Progenitor cell of endocrine pancreas (in vitro differentiated cells): ENCODE measurements at places on chromosomes 4 and X. TPM values are rescaled to one million over a fixed set of nuclear protein-coding genes. Genes with fewer than 3 reads are reported as not detected.

- no peaks in the 10 kb centered on the region for H3K4me1 ChIP-seq
- H3K4me3 ChIP-seq = no peak overlapping the region
- no peaks in the 10 kb centered on the region for H3K27me3 ChIP-seq
- H3K27ac ChIP-seq = no peak overlapping the region
- H3K36me3 ChIP-seq = no peaks in the 10 kb centered on the region
- no peak for DNase-seq
Observed at GRCh38 chr4:18676526-18676915, 655.0 kb upstream of the LCORL start.

GRCh38 chr4:89486042-89486441 lies 178.4 kb upstream of the GPRIN3 start:
- no peak overlapping the region for H3K4me3 ChIP-seq
- H3K27me3 ChIP-seq = no peaks in the 10 kb centered on the region
- peaks cover 7% of the 10 kb centered on the region for H3K4me1 ChIP-seq
- H3K36me3 ChIP-seq = no peaks in the 10 kb centered on the region

DNA sequence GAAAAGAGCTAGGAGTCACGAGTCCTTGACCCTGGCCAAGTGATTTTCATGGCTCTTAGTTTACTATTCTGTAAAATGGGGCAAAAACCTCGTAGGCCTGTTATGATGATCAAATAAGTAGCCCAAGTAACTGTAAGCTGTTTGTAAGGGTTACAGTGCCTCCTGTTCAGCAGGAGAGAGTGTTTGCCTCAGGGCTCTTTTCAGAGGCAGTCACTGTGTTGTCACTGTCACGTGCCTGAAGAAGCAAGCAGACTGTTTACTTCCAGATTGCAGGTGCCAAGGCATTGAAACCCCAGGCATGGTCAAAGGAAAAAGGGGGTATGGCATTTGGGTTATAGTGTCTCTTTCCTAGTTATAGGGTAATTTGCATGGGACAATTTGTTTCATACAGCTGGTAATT lies 4.5 kb downstream of the RAB39B start:
- H3K4me1 ChIP-seq = peaks cover 7% of the 10 kb centered on the region
- peaks cover 2% of the 10 kb centered on the region for H3K36me3 ChIP-seq
- no peak overlapping the region for H3K4me3 ChIP-seq
- H3K27ac ChIP-seq = no peak overlapping the region

GRCh38 chr4:123606336-123606735 lies 209.7 kb downstream of the SPRY1 start:
- no peak overlapping the region for H3K4me3 ChIP-seq
- DNase-seq = no peak
- peaks cover 2% of the 10 kb centered on the region for H3K4me1 ChIP-seq
- no peaks in the 10 kb centered on the region for H3K36me3 ChIP-seq

Gene RHOH
- 4.5 and 5.5 TPM in 2 replicates for total RNA-seq

DNA sequence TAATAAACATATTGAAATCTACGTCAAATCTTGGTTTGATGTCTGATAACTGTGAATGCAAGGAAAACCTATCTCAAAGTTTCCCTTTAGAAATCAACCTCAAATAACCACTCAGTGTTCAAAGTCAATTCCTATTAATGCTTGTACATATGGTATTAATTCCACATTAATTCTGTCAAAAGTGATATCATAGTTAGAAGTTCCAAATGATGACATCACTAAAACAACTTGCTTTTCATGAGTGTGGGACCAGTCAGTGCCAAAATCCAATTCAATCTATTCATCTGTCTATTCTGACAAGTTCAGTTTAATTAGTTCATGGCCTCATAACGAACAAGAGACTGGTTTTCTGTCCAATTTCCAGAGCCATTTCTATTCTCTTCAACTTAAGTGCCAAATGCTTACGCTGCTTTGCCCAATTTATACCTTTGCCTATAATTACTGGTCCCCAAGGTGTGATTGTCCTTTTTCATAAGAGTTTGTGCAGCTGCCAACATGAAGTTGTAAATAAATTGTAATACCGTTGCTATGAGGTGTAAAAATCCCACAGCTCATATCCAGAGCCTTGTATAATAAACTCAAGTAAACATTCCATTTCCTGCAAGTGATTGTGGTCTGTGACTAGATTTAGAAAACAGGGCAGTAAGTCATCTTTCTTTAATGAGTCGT lies 476.2 kb downstream of the RAB28 start:
- no peaks in the 10 kb centered on the region for H3K36me3 ChIP-seq
- no peaks in the 10 kb centered on the region for H3K4me1 ChIP-seq
- H3K27me3 ChIP-seq = no peaks in the 10 kb centered on the region
- no peak for DNase-seq
- H3K4me3 ChIP-seq = no peak overlapping the region
- no peak overlapping the region for H3K27ac ChIP-seq

DNA sequence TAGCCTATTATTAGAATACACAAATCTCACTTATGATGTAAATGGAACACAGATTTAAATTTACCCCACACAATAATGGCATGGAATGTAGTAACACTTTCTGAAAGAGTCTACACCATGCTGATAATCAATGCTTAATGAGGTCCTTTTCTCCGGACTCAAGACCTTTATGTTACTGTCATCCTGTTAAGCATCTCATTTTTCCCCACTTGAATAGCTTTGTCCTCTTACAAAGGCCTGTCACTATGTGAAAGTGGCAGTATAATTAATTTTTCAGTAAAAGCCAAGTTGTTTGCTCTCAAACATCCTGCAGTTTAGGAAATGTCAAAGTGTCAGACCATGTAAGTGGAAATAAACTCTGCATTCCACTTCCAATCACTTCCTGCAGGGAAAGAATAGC lies 96.4 kb downstream of the GPC3 start:
- no peak overlapping the region for H3K4me3 ChIP-seq
- H3K4me1 ChIP-seq = peaks cover 37% of the 10 kb centered on the region
- no peaks in the 10 kb centered on the region for H3K27me3 ChIP-seq
- peaks cover 5% of the 10 kb centered on the region for H3K36me3 ChIP-seq
- H3K27ac ChIP-seq = peak overlapping the region; percentile 23

GRCh38 chr4:47221721-47222120 lies 190.4 kb downstream of the GABRB1 start:
- no peaks in the 10 kb centered on the region for H3K4me1 ChIP-seq
- no peak for DNase-seq
- H3K4me3 ChIP-seq = no peak overlapping the region
- H3K27me3 ChIP-seq = peaks cover 15% of the 10 kb centered on the region

Gene NHSL2
- total RNA-seq = 3.4 and 4.8 TPM in 2 replicates

- no peaks in the 10 kb centered on the region for H3K4me1 ChIP-seq
- no peak for DNase-seq
- no peak overlapping the region for H3K27ac ChIP-seq
- H3K4me3 ChIP-seq = no peak overlapping the region
- H3K36me3 ChIP-seq = no peaks in the 10 kb centered on the region
Observed at GRCh38 chrX:39961441-39961840, 136.3 kb downstream of the BCOR start.

GRCh38 chr4:76729460-76729859 lies 168.5 kb downstream of the SOWAHB start:
- no peak overlapping the region for H3K27ac ChIP-seq
- peaks cover 22% of the 10 kb centered on the region for H3K36me3 ChIP-seq
- DNase-seq = no peak
- peaks cover 20% of the 10 kb centered on the region for H3K4me1 ChIP-seq
- no peaks in the 10 kb centered on the region for H3K27me3 ChIP-seq
- no peak overlapping the region for H3K4me3 ChIP-seq

DNA sequence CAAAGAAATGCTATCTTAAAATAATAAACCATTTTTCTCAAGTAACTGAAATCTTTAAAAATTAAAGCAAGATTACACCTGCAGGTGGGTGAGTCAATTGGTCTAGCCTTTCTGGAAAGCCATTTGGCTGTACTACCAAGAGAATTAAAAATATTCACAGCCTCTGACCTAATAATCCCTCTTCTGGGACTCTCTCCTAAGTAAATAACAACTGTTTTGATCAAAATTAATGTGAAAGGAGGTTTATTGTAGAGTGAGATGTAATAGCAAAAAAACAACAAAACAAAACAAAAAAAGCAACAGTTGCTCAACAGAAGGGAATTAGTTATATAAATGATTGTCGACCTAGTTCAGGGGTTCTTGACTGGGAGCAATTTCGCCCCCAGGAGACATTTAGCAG lies 89.0 kb downstream of the GEMIN8 start:
- H3K4me1 ChIP-seq = peaks cover 1% of the 10 kb centered on the region
- H3K4me3 ChIP-seq = no peak overlapping the region
- DNase-seq = no peak
- no peaks in the 10 kb centered on the region for H3K27me3 ChIP-seq
- peaks cover 2% of the 10 kb centered on the region for H3K36me3 ChIP-seq

DNA sequence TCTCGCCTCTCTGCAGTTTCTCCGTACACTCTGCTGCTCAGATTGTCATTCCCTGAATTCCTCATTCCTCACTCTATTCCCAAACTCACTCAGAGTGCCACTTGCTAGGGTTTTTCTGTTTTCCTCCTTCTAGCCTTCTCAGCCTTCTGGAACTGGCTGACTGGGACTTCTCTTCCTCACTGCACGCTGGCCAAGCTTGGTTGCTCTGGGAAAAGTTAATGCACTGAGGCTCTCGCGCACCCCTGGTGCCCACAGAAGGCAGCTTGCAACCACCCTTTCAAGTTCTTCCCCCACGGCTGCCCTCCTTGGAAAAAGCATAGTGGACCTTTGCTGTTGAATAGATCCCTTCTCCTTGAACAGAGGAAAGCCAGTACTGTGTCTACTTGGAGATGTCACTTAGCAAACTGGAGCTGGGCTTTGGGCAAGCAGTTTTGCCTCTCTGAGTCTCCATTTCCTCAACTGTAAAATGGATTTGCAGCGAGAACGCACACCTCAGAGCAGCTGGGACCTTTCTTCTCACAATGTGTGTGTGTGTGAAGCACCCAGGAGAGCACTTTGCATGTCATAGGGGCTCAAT lies 6.0 kb upstream of the CCKAR start:
- DNase-seq = no peak
- H3K27me3 ChIP-seq = peaks cover 41% of the 10 kb centered on the region
- no peak overlapping the region for H3K27ac ChIP-seq
- peaks cover 5% of the 10 kb centered on the region for H3K4me1 ChIP-seq
- H3K36me3 ChIP-seq = no peaks in the 10 kb centered on the region

- no peak overlapping the region for H3K4me3 ChIP-seq
- DNase-seq = no peak
- H3K27me3 ChIP-seq = no peaks in the 10 kb centered on the region
- peaks cover 3% of the 10 kb centered on the region for H3K36me3 ChIP-seq
Observed at GRCh38 chrX:150487369-150488094, 80.9 kb upstream of the MTM1 start.

GRCh38 chrX:29297171-29297800 lies 710.0 kb downstream of the IL1RAPL1 start:
- no peak overlapping the region for H3K4me3 ChIP-seq
- no peaks in the 10 kb centered on the region for H3K27me3 ChIP-seq
- H3K4me1 ChIP-seq = peaks cover 19% of the 10 kb centered on the region
- peaks cover 2% of the 10 kb centered on the region for H3K36me3 ChIP-seq
- H3K27ac ChIP-seq = no peak overlapping the region
- DNase-seq = no peak

DNA sequence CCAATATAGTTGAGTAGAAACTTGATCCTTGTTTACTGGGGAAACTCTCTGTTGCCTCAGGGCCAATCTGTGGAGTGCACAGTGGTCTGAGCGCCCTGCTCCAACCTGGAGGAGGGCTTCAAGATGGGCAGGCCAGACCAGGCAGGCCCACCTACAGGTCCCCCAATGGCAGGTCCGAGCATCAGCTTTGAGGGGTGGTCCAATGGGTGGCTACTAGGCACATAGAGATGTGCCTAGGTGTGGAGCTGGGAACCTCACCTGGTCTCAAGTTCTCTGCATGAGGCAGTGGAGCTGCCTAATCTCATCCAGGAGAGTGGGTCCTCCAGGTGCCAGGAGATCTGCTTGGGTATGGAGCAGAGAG lies 252.9 kb downstream of the ARHGAP10 start:
- no peak for DNase-seq
- no peak overlapping the region for H3K27ac ChIP-seq
- no peaks in the 10 kb centered on the region for H3K27me3 ChIP-seq
- no peak overlapping the region for H3K4me3 ChIP-seq

- H3K27me3 ChIP-seq = no peaks in the 10 kb centered on the region
- peaks cover 15% of the 10 kb centered on the region for H3K4me1 ChIP-seq
- no peak for DNase-seq
Observed at GRCh38 chrX:75151827-75152592, 4.1 kb downstream of the ABCB7 start.

DNA sequence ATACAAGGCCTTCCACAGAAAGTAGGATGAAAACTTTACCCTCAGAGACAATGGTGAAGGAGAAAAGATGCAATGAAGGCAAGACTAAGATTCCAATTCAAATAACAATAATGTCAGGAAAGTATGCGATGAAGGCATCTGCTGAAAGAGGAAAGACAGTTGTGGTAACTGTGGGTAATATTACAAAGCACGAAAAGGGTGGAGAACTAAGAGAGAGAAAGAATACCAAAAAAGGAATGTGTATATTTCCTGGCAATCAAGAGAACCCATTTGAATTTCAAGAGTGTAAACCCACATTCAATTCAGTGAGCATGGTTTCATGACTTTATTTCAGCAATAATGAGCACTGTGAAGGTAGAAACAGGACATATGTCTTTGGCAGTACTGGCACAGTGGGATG lies 225.5 kb downstream of the PALLD start:
- peaks cover 6% of the 10 kb centered on the region for H3K36me3 ChIP-seq
- no peak for DNase-seq
- H3K27me3 ChIP-seq = peaks cover 20% of the 10 kb centered on the region
- H3K4me3 ChIP-seq = no peak overlapping the region
- H3K27ac ChIP-seq = no peak overlapping the region
- H3K4me1 ChIP-seq = no peaks in the 10 kb centered on the region

DNA sequence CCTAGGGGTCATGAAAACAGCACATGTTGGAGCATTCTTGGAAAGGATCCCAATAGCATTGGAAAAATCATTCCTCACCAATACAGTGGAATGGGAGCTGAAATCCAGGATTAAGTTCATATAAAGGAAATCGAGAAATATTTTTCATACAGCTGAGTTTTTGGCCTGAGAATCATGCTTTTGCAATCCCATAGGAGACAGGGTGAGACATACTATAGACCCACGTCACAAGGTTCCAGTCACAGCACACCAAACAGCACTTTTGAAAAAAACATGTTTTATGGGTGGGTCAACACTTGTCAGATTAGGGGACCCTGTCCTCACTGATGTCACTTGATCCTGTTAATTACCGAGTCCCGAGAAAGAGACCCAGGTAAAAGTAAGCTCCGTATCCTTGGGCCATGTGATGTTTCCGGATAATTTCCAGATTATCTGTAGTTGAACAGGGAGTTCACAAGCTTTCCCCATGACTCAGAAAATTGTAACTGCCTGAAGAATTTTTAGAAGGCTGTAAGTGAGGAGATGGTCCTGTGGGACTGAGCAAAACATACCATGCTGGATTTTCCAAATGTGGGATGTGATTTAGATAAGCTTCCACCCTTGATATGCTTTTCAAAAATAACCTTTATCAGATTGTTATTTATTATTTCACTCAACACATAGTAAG lies 80.9 kb upstream of the TLR3 start:
- DNase-seq = no peak
- H3K27ac ChIP-seq = no peak overlapping the region
- H3K4me1 ChIP-seq = no peaks in the 10 kb centered on the region
- H3K27me3 ChIP-seq = peaks cover 4% of the 10 kb centered on the region
- no peak overlapping the region for H3K4me3 ChIP-seq
- H3K36me3 ChIP-seq = no peaks in the 10 kb centered on the region

GRCh38 chrX:21802054-21802670 lies 37.3 kb upstream of the MBTPS2 start:
- H3K27me3 ChIP-seq = no peaks in the 10 kb centered on the region
- H3K27ac ChIP-seq = no peak overlapping the region
- H3K4me1 ChIP-seq = peaks cover 28% of the 10 kb centered on the region
- DNase-seq = no peak
